ENCODE measurements at places on chromosomes 11 and 22.

DNA sequence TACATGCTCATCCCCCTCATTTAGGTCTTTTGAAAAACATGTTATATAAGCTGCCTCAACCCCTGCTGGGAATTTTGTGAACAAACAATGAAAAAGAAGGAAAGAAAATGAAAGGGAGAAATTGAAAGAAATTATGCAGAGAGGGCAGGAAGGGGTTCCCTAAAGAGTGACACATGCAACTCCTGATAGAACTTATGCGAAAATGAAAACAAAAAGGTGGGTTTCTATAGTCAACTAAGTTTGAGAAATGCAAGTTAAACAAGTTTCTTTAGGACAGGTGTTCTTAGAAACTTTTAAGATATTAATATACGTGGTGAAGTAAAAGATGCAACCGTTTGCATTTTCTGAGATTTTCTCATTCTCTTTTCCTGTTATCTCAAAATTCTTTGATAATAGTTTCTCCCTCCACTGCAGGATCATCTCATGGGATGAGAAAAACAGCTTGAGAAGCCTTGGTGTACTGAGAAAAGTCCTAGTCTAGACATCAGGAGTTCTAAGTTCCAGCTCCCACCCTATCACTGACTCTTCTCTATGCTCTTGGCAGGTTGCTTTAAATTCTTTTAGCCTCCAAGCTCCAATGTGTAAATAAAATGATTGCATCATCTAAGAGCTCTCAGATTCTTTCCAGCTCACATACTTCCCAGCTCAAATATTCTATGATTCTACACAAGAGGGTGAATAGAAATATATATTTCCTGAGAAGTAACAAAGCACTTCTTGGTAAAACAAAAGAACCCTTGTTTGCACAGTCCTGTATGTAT is 109.2 kb downstream of the FAM76B start:
- no peak for DNase-seq

DNA sequence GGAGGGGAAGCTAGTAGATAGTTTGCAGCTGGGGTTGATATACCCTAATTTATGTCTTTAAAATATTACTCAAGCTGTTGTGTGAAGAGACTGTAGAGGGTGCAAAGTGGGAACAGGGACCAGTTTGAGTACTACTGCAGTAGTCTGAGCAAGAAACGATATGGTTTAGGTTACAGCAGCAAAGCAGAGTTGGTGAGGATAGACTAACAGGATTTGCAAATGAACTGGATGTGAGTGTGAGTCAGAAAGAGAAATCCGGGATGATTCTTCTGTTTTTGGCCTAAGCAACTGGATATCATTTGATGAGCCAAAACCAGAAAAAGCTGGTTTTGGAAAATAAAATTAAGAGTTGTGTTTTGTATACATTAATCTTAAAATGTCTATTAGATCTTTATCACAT is 749.5 kb upstream of the CCDC90B start:
- DNase-seq, result no peak

GRCh38 chr11:6608726-6609501 is 3.1 kb downstream of the TAF10 start:
- DNase-seq, result no peak

GRCh38 chr11:80722629-80723028 is 1281.8 kb upstream of the TENM4 start:
- DNase-seq, result no peak

Data from anterior cingulate cortex (tissue), 58 donors.